ENCODE measurements at places on chromosomes 7 and 10.

DNA sequence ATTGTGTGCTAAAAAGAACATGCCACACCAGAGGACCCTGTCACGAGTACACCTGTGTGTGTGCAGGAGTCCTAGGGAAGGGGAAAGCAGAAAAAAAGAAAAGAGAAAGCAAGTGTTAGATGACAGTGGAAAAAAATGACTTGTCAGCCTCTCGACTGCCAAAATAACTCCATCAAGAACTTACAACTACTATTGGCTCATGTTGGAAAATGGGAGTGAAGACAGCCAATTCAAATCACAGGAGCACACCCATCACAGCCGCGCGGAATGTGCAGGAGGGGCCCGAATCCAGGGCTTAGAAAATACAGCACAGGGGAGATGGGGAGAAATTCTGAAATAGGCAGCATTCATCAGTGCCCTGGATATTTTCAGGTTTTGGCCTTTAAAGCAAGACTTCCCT, 38.1 kb upstream of the FOXI2 start:
- DNase-seq = no peak

DNA sequence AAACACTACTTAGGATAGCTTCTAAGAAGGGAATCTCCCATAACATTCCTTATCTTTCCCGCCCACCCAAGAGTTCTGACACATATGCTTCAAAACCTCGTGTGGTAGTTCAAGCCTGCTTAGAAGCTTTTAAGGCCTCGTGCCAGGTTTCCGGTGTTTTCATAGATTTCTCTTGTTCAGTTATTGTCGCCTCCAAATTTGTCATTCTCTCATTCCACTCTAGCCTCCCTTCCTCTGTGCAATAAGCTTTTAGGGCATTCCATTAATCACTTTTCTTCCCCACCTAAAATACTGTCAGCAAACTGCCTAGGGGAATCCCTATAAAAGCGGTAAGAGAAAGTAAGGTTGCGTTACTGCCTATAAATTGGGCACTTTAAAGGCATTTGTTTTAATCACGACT, 718 bp upstream of the BPGM start:
- no peak for DNase-seq

GRCh38 chr7:30738026-30738915, 13.7 kb upstream of the INMT start:
- DNase-seq = no peak

- DNase-seq = no peak
These were observed 27.7 kb downstream of the CPXM2 start for GRCh38 chr10:123863721-123864482.

DNA sequence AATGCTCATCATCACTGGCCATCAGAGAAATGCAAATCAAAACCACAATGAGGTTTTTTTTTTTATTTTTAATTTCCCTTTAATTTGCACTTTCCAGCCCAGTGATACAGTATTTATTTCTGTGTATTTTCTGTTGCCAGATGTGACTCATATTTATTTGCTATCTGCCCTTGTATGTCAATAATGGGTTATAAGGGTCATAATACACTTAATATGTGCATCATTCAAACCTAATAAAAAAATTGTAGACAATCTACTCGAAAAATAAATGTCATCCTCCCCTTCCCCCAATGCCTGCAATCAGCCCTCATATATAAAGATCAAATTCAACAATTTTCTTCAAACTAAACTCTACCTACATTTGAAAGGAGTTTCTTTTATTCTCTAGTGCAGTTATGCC, 154.5 kb downstream of the CSTF2T start:
- DNase-seq = no peak

- no peak for DNase-seq
These were observed 1.2 kb downstream of the GET4 start for GRCh38 chr7:877312-878232.

GRCh38 chr10:56286096-56286495, 75.0 kb downstream of the ZWINT start:
- no peak for DNase-seq

- DNase-seq = no peak
These were observed 116.1 kb downstream of the INSYN2A start for GRCh38 chr10:127080317-127080716.

- no peak for DNase-seq
These were observed 28.7 kb downstream of the IKZF1 start for GRCh38 chr7:50333221-50333651.

GRCh38 chr10:49200854-49201253, 12.7 kb upstream of the TMEM273 start:
- DNase-seq = no peak

- DNase-seq = no peak
These were observed 183.7 kb upstream of the KLF6 start for GRCh38 chr10:3968727-3969126.

DNA sequence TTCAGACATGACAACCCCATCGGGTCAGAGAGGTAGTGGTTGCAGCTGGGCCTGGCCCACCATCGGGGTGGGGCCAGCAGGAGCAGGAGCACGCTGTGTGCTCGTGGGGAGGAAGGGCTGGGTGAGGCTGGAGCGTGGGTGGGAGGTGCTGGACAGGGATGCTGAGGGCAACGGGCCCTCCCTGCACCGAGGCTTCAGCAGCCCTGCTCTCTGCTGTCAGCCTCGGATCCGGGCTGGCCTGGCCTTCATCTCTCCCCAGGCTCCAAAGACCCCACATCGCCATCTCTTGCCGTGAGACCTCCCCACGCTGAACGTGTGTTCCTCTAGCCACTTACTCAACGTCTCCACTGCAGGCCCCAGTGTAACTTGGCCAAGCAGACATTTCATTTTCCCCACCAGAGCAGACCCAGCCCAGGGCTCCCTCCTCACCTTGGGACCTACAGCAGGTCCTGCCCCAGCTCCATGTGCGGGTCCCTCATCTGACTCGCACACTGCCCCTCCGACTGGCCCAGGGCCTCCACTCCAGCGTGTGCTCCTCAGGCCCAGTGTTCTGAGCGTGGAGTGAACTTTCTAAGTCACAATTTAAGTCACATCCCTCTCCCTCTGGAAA, 462.4 kb downstream of the DNAJB6 start:
- DNase-seq = no peak

DNA sequence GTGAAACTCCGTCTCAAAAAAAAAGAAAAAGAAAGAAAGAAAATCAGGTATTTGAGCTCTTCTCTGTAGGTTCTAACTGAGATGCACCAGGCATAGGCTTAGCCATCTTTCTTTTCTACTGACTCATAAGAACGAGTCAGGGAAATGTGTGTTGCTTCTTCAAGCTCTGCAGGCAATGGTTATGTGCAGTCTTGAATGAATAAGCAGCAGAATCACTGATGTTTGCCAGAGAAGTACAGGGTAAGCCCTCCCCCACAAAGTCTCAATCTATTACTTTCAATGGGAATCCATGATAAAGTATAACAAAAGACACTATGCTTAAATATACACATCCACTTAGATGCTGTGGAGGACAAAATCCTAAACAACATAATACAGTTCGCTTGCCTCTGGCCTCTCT, 239.2 kb downstream of the PARD3 start:
- no peak for DNase-seq

DNA sequence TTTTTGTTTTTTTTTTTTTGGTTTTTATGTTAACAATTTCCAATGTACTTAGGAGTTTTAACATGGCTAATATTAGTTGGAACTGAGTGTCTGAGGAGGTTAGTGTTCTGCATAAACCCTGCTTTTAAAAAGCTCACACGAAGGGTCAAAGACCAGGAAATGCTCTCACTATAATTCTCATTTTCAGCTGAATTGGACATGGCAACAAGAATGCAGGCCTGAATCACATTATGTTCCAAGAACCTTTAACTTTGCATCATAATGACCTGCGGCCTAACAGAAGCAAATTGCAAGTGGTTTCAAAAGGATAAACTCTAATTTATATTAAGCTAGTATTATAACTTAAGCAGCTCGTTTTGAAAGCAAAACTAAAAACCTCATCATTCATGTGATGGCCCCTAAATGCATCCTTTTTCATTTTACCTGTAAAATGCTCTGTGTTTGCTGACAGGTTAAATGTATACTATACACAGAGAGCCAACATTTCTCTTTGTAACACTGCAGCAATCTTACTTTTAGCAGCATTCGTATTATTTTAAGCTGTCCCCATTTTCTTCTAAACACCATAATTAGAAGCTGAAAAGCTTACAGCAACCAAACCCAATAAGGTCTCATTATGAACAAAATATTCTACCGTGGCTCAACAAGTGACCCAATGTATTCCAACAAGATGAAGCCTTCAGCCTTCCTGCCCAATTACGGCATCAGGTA, 242.8 kb upstream of the SP4 start:
- no peak for DNase-seq

DNA sequence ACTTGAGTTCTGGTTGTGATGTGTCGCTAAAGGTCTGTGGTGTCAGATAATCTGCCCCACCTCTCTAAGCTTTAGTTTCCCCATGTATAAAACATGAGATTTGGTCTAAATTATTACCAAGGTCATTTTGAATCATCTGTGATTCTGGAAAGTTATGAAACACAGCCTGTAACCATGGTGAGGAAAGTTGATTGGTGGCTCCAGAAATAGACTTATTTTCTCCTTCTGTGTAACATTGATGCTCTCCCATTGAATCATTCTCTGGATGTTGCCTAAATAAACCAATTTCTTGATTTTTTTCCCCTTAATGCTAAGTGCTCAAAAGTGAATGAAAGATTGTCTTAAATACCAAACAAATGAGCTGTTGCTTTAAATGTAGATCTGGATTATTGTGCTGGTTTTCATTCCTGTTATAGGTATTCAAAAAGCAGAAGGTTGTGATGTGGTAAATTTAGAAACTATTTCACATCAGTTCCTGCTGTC, 30.0 kb upstream of the PCGF5 start:
- no peak for DNase-seq

DNA sequence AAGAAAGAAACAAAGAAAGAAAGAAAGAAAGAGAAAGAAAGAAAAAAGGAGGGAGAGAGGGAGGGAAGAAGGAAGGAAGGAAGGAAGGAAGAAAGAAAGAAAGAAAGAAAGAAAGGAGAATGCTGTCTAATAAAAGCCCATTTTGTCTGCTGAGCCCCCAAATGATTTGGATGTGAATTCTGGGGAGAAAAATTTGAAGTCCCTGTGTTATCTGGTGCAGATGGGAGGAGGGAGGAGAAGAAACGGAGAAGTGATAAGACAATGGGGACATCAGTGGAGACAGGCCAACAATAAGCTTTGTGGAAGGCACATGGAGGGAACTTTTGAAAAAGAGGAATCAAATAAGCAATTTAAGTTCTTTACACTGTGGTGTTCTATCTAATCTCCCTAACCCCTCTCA, 24.6 kb upstream of the TMEM273 start:
- DNase-seq = no peak

DNA sequence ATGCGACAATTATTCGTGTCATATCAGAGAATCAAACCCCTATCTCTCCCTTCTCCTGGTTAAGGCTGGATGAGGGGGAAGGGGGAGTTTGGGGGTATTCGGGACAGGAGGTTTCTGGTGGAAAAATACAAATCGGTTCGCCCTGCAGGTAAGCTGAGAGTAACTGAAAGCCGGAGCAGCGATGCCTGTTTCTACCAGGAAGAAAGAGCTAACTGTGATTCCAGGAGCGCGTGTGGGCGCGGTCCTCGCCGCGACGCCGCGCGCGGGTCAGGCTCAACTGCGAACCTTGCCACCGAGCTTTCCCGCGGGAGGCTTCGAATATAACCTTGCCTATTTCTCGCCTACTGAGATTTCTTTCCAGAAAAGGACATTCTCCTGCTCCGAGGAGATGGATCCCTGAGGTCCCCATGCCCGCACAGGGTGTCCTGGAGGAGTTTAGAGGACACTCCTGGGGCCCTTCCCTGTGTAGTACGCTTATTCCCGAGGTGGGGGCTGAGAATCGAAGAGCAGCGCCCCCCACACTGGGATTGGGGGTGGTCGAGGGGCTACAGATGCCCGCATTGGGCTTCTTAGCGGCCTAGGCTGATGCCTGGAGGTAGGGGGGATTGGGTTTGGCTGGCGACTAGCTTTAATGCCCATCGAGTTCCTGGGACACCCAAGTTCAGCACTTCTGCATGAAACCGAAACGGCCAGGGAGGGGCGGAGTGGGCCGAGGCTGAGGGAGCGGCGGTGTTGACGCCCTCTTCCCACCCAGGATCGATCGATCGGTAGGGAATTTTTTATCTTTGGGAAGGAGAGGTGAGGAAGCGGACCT, 13.0 kb upstream of the DLX6 start:
- DNase-seq = no peak

GRCh38 chr10:43605850-43606322, 352 bp upstream of the ZNF485 start:
- DNase-seq = no peak
